ENCODE measurements at places on chromosomes 4 and X. TPM values are rescaled to one million over a fixed set of nuclear protein-coding genes. Genes with fewer than 3 reads are reported as not detected.

DNA sequence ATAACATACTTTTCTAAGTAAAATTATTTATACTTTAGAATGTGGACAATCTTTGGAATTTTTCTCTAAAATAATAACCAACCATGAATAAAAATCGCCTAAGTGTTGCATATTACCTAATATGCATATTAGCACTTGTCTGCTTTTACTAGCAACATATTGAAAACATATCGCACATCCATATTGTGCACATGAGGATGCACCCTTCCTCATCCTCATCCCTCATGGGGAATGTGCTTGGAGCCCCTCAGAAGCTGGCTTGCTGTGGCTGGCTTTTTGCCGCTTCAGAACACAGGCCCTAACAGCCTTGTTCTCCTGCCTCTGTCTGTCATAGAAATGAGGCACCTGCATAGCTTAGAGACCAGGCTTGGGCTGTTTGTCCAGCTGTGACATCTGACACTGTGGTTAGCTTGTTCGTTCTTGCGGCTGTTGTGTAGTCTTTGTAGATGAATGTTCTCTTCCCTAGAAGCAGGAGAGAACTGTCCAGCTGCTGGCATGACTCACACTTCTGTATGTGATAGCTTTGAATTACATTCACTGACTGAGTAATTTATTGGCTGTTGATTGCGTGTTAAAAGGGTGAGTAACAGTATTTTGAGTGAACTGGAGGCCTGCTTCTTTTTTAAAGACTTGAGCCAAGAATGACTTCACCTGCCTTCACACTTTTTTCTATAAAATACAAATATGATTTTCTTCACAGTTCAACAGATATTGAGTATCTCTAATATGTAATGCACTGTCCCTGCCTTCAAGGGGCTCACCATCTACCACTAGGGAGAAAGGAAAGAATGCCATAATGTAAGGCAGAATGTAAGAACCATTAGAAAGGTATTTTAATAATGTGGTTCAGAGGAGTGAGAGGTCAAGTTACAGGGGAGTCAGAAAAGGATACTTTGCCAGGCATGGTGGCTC lies 81.9 kb downstream of the HMGB2 start:
- H3K27me3 ChIP-seq, result no peaks in the 10 kb centered on the region
- H3K4me3 ChIP-seq, result no peak overlapping the region
- H3K27ac ChIP-seq, result no peak overlapping the region
- H3K4me1 ChIP-seq, result peaks cover 14% of the 10 kb centered on the region

DNA sequence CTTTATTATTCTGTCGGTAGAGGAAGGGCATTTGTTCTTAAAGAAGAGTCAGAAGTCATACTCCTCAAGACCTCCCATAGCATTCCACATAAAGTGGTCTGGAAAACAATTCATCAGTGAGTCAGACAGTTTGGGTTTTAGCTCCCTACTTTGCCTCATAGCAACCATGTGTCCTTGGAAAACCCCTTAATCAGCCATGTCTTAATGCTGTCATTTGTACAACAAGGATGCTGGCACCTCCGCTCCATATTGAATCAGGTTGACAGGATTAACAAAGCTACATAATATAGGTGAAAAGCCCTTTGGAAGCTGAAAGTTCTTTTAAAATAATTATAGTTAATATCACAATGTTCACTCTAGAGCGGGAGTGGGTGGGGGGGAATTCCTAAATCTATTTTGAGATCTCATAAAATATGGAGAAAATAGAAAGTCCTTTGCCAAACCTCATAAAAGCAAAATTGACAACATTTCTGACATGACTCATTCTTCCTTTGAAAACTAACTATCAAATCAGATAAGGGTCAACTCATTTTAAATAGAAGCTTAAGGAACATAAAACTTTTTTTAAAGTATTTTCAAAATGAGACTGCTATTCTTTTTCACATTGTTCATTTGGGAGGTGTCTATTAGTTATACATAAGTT lies 37.3 kb upstream of the GUCY1A1 start:
- peak; percentile 11 for DNase-seq
- H3K27me3 ChIP-seq, result no peaks in the 10 kb centered on the region
- H3K27ac ChIP-seq, result no peak overlapping the region
- H3K4me1 ChIP-seq, result peaks cover 20% of the 10 kb centered on the region
- H3K36me3 ChIP-seq, result no peaks in the 10 kb centered on the region
- no peak overlapping the region for H3K4me3 ChIP-seq

DNA sequence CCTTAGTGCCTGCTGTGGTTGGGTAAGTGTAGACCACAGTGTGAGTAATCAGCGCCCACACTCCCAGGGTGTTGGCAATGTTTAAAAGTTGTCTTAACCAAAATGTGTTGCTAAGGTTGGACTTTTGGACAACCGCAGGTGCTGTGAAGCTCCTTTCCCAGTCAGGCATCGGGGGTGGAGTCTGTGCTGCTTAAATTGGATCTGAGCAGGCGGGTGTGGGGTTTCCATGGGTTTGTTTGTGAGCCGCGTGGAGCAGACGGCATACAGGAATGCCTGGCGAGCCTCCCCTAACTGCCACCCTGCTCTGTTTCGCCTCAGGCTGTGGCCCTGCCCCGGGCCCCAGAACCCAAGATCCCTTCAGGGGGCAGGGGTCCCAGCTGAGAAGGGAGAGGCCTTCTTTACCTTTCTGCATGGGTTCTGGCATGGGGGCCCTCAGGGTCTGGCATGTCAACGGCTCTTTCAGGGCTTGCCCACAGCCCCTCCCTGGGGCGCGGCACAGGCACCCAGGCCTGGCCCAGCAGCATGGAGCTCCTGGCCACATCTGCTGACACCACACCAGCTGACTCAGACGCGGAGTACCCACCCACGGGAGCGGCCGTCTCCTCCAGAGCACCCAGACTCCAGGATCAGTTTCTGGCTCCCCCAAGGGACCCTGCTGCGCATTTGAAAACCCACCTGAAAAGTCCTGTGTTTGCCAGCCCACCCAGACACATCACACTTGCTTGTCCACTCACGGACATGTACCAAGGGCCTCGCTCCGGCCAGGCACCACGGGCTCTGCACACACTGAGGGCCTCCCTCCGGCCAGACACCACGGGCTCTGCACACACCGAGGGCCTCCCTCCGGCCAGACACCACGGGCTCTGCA lies 5.1 kb upstream of the SPON2 start:
- H3K36me3 ChIP-seq, result peaks cover 10% of the 10 kb centered on the region
- H3K4me1 ChIP-seq, result no peaks in the 10 kb centered on the region
- no peak overlapping the region for H3K27ac ChIP-seq
- DNase-seq, result no peak
- H3K4me3 ChIP-seq, result no peak overlapping the region

DNA sequence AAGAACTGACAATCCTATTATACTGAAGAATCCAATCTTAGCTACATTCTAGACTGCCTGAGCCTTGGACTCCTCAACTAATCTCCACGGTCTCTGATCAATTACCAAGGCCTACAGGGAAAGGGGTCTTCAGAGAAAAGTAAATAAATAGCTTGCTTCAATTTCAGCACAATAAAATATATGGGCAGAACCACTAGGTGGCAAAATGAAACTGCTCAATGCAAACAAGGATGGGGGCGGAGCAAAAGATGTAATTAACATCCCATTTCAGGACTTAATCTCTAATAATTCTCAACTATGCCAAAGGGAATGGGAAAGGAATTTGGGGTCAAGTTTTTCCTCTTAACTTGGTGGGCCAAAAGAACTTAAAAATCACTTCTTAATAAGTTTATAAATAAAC lies 78.4 kb upstream of the MAP3K15 start:
- no peak overlapping the region for H3K27ac ChIP-seq
- peak; percentile 21 for DNase-seq
- peaks cover 14% of the 10 kb centered on the region for H3K4me1 ChIP-seq
- no peaks in the 10 kb centered on the region for H3K27me3 ChIP-seq
- no peak overlapping the region for H3K4me3 ChIP-seq
- H3K36me3 ChIP-seq, result peaks cover 20% of the 10 kb centered on the region

Gene WDFY3
- total RNA-seq, result 2.3 TPM

Gene TECRL
- total RNA-seq, result not detected

DNA sequence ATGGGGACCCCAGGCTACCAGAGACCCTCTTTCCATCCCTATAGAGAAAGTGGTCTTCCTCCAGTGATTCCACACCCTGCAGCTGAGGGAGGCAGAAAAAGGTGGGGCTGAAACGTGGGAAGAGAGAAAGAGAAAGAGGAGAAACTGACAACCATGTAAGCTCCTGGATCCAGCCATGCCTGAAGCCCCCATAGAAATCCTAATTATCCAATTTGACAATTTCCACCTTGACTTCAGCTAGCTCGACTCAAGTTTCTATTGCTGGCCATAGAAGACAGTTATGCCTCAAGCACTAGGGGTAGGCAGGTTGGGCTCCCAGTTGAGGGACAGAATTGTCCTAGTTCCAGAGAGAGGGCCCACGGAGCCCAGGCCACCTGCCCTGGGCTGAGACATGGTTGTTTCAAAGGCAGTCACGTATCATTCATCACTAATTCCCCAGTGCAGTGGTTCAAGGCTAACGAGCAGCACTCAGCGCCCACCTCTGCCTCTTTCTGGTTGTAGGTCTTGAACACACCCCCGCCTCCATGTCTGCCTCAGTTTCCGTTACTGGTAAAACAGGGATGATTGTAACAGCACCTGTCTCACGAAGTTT lies 39.8 kb upstream of the ASMTL start:
- H3K4me1 ChIP-seq, result peaks cover 21% of the 10 kb centered on the region
- peaks cover 28% of the 10 kb centered on the region for H3K36me3 ChIP-seq
- H3K27me3 ChIP-seq, result no peaks in the 10 kb centered on the region
- no peak overlapping the region for H3K27ac ChIP-seq
- no peak overlapping the region for H3K4me3 ChIP-seq
- DNase-seq, result no peak

Gene NR0B1
- not detected for total RNA-seq

Gene YY2
- 1.3 TPM for total RNA-seq

DNA sequence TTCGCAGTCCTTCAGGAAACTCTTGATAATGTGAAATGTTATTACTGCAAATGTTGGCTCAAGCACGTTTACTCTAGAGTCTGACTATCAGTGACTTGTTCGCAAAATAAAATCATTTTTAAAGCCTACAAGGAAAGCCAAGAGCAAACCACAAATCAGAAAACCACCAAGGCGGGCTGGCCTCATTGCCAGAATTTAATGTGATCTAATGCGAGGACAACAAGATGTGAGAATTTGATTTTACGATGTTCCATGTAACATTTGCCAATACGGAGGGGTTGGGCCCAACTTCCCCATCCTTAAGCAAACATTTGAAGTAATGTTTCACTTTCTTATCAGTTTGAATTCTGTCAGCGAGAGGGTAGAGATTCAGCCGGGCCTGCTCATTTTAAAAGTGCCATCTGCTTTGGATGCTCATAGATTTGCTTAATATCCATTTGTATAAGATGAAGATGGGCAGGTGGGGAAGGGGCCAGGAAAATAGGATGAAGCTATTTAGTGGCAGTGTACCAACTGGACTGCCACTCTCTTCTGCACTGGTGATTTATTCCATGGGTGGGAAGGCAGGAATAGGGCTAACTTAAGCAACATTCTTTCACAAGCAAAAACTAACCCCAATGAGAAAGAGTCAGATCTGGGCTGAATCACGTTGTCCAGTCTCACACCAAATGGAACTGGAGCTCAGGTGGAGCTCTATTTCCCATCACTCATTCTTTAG lies 225.3 kb downstream of the ANAPC10 start:
- no peak for DNase-seq
- H3K4me1 ChIP-seq, result no peaks in the 10 kb centered on the region
- peaks cover 2% of the 10 kb centered on the region for H3K27me3 ChIP-seq
- H3K4me3 ChIP-seq, result no peak overlapping the region
- no peak overlapping the region for H3K27ac ChIP-seq
- no peaks in the 10 kb centered on the region for H3K36me3 ChIP-seq

GRCh38 chr4:127920521-127920920 lies 39.8 kb downstream of the PLK4 start:
- no peak overlapping the region for H3K4me3 ChIP-seq
- no peak overlapping the region for H3K27ac ChIP-seq
- H3K27me3 ChIP-seq, result no peaks in the 10 kb centered on the region
- no peaks in the 10 kb centered on the region for H3K4me1 ChIP-seq

- no peak for DNase-seq
- H3K4me3 ChIP-seq, result no peak overlapping the region
- no peaks in the 10 kb centered on the region for H3K36me3 ChIP-seq
- no peaks in the 10 kb centered on the region for H3K27me3 ChIP-seq
- H3K27ac ChIP-seq, result no peak overlapping the region
These were observed 365.2 kb downstream of the PRDM5 start for GRCh38 chr4:120557372-120557771.

DNA sequence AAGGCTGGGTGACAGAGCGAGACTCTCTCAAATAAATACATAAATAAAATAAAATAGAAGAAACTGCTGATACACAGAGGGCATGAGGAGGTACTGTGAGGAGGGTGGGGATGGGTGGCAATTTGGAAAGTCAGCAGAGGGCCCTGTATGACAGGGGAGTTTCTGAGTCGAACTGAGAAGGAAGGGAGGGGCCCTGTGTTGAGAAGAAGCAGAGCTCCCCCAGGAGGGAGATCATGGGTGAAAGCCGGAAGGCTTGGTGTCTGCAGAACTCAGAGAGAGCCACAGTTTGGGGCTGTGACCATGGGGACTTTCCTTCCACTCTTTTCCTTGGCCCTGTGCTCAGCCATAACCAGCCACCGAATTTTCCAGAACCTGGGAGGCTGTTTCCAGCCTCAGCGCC lies 24.8 kb upstream of the AFAP1 start:
- no peaks in the 10 kb centered on the region for H3K36me3 ChIP-seq
- H3K4me3 ChIP-seq, result no peak overlapping the region
- DNase-seq, result peak; percentile 66
- peak overlapping the region; percentile 59 for H3K27ac ChIP-seq

DNA sequence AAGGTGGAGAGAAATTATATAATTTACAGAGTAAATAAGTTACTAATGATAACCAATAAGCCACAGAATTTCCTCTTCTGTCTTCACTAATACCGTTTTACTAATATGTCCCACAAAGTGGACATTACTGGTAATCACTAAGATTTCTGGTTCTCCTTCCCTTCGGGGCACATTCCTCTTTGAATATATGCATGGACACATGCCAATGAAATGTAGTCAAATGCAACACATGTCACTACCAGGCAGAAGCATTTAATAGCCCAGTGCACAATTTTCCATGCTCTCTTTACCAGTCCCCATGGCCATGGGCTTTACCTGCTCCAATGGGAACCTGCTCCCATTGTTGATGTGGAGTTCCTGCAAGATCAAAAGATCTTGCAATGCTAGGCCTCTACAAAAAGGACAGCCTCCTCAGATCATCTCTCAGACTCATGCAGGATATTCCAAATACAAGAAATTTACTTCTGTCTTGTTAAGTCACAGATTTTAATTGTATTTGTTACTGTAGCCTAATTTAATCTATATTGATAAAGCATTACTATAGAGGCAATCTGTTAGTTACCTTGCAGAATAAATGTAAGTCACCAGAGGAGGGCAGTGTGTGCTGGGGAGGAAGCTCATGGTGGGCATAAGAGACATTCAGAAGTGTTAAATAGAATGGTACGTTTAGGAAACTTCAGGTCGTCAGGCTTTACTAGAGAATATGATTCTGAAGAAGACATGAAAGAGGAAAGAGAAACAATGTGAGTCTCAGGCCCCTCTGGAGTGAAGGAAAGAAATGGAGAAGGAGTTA lies 37.1 kb upstream of the INPP4B start:
- peak; percentile 13 for DNase-seq
- H3K27me3 ChIP-seq, result no peaks in the 10 kb centered on the region
- H3K36me3 ChIP-seq, result no peaks in the 10 kb centered on the region
- no peak overlapping the region for H3K27ac ChIP-seq
- H3K4me1 ChIP-seq, result no peaks in the 10 kb centered on the region
